NCI-H2081 (cell line): ENCODE measurements at places on chromosomes 4 and X.

GRCh38 chr4:145218251-145218650 lies 37.9 kb upstream of the OTUD4 start:
- no peak for DNase-seq

DNA sequence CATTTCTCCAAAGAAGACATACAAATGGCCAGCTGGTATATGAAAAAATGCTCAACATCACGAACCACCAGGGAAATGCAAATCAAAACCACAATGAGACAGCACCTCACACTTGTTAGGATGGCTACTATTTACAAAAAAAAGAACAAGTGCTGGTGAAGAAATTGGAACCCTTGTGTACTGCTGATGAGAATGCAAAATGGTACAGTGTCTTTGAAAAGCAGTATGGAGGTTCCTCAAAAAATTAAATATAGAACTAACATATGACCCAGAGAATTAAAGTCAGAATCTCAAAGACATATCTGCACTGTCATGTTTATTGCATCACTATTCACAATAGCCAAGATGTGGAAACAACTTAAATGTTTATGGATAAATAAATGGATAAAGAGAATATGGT lies 20.9 kb downstream of the PAGE4 start:
- DNase-seq: no peak

DNA sequence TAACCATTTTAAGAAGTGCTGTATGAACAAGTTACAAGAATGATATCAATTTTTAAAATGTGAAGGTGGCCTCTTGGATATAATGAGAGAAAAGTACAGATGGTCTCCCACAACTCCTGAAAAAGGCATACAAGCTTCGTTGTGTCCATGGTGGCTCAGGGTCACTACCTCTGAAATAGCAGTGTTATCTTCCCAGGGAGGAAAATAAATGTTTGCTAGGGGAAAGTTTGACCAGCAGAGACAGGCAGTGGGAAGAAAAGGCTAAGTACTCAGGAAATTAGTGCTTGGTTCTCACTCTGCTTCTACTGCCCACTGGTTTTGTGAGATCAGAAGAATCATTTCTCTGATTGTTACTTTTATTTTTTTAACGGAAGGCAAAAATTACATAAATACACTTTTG lies 39.4 kb downstream of the PPP1R2C start:
- DNase-seq: no peak

DNA sequence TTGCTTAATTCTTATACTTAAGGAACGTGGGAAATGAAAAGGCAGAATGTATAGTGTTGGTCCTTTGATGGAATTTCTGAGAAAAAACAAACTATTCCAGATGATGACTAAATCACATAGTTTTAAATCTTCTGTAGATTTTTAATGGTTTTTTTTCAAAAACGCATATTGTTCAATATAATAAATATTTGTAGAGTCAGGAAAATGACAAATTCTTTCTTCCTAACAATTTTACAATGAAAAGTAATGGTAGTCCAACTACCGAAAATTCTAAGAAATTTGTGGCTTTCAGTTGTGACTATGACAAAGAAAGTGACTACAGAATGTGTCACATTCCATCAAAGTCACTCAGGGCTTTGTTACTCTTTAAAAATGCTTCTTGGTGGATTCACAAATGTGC lies 164.8 kb upstream of the PITX2 start:
- no peak for DNase-seq

GRCh38 chr4:122798101-122798500 lies 28.5 kb upstream of the FGF2 start:
- no peak for DNase-seq

DNA sequence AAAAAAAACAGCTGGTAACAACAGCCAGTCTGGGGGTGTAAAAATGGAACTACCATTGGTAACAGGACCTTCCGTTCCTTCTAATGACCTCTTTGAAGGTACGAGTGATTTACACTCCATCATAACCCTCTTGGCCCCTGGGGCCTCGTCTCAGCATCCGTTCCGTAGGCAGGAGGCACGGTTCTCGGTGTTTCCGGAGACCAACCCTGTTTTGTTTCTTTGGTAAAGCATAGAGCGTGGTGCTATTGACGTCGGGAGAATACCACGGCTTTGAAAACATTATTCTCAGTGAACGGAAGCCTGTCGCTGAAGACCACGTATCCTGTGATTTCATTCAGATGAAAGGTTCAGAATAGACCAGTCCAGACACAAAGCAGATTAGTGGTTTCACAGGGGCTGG lies 198.9 kb downstream of the ASMT start:
- DNase-seq: no peak

DNA sequence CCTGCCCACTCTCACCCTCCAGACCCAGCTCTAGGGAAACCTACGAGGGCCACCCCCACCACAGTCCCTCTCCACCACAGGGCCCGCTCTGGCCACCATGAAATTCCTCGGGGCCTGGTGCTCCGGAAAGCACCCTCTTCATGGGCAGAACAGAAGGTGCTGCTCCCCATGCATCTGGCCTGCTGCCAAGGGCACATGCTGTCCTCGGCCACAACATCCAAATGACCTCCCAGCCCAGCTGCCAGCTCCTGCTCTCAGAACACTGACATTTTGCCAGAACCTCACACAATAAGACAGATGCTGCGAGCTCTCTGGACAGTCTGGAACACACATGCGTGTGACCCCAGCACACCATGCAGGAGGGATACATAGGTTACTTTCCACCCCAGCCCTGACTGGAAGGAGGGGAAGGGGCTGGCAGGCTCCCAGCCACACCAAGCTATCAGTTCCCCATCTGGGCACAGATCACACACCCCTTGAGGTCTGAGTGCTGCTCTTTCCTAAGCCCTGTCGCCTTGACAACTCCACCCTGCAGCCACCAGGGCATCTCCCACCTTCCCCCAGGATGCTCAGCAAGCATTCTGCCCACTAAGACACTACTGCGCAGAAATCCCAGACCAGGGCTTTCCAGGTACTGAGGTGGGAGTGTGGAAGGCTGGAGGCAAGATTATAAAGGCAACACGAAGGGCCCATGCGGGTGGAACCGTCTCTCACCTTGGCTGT lies 5.8 kb downstream of the CCNQ start:
- no peak for DNase-seq

- DNase-seq: no peak
These were observed 1310.7 kb upstream of the TENM3 start for GRCh38 chr4:180932370-180933001.

GRCh38 chr4:33911959-33912358 lies 2332.4 kb downstream of the ARAP2 start:
- no peak for DNase-seq

- no peak for DNase-seq
These were observed 110.9 kb downstream of the FBXW7 start for GRCh38 chr4:152424977-152425376.

GRCh38 chrX:120293015-120293414 lies 18.2 kb downstream of the TMEM255A start:
- no peak for DNase-seq

- peak; percentile 38 for DNase-seq
These were observed 30.1 kb upstream of the BBS7 start for GRCh38 chr4:121900132-121900983.

DNA sequence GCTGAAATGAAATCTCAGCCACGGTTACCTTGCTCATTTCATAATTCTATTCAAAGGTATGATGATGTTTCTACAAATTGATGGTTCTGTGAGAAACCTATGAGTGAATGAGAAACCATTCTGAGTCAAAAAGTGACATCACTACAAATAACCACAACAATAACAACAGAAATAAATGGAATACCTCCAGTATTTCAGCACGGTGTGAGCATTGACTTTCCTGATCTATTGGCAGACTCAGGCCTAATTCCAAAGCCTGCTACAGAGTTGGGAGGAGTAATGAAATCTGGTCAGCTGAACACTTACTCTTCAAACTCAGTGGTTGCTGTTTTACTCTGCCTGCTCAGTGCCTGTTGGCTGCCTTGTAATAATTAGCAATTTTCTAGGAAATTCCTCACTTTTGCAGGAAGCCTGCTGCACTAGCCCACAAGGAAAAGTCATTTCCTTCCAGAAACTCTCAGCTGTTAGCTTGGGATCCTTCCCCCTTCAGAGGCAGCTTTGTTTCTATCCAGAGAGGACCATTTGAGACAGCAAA lies 18.8 kb upstream of the SYNPO2 start:
- DNase-seq: no peak
